ENCODE measurements at places on chromosomes 16 and 17.

DNA sequence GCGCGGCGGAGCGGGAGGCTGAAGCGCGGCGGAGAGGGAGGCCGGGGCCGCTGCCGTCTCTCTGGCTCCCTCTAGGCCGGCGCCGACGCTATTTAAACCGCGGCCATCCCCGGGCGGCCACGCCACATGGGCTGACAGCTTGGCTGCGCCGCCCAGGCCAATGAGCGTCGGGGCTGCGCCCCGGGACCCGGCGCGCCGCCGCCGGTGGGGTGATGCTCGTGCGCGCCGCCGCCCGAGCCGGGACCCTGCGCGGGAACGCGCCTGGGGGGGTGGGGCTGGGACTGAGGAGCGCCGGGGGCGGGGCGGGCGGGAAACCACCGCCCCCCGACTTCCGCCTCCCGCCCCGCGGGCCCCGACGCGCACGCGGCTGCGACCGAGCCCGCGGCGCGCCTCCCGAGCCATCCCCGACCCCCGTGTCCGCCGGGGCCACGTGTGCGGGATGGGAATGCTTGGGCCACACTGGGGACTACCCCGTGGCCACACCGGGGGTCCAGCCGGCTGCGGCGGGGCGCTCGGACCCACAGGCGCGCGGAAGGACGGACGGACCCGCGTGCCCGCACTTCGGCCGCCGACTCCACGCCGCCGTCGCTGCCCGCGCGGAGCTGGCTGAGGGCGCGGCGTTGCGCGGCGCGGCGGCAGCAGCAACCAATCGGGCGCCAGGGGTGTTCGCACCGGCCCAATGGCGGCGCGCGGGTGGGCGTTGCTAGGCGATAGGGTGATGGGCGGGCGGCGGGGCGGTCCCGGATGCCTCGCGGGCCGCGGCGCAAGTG lies at the start of gene FASN:
FASN (minus strand) TSS at position 68 of the 770 bp plus-strand sequence. CDS start 1,791 bp downstream, outside the sequence.
- DNase-seq: peak; percentile 87

DNA sequence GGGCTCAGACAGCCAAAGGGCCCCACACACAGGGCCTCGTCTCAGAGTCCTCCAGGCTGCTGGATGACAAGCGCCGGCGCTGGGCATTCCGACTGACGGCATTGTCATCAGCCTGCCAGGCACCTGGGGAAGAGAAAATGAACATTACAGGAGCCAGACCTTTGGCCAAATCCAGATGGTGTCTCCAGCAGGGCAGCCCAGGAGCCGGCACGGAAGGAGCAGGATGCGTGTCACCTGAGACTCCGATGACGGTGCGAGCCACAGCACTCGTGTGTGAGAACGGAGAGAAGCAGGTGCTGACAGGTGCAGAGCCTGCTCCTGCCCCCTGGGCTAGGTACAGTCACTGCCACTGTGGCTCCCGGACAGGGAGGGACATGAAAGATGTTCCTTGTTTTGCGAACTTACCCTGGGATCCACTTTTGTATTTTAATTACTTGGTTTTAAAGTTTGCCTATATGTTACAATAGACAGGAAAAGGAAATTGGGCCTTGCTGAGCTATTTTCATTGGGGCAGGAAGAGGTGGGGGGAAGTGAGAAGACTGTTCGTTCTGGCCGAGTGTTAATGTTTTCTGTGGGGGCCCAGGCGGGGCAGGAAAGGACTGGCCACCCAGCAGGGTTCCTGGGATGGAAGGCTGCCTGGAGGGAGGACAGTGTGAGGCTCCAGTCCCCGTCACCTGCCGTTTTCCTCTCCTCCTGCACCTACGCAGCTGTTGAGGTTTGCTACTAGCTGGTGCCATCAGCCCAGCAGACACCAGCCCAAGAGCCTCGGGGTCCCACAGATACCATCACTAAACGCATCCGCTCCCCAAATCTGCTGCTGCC lies 4.4 kb upstream of the FOXJ1 start:
- no peak for DNase-seq

DNA sequence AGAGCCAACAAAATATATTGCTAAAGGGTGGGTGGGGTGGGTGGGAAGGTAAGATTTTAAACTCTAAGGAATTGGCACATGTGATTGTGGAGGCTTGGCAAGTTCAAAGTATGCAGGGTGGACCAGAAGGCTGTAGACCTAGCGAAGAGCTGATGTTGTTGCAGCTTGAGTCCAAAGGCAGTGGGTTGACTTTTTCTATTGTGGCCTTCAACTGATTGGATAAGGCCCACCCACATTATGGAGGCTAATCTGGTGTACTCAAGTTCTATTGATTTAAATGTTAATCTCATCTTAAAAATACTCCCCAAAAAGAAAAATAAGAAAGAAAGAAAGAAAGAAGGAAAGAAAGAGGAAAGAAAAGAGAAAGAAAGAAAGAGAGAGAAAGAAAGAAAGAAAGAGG lies 22.4 kb downstream of the ZNF200 start:
- DNase-seq: no peak

DNA sequence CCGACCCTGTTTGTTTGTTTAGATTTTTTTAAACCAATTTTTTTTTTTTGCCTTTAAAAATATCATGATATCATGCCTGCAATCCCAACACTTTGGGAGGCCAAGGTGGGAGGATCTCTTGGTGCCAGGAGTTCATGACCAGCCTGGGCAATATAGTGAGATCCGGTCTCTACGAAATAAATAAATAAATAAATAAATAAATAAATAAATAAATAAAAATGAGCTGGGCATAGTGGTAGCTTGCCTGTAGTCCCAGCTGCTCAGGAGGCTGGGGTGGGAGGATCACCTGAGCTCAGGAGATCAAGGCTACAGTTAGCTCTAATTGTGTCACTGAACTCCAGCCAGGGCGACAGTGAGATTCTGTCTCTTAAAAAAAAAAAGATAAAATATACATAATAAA lies 8.1 kb upstream of the IGF2BP1 start:
- no peak for DNase-seq

DNA sequence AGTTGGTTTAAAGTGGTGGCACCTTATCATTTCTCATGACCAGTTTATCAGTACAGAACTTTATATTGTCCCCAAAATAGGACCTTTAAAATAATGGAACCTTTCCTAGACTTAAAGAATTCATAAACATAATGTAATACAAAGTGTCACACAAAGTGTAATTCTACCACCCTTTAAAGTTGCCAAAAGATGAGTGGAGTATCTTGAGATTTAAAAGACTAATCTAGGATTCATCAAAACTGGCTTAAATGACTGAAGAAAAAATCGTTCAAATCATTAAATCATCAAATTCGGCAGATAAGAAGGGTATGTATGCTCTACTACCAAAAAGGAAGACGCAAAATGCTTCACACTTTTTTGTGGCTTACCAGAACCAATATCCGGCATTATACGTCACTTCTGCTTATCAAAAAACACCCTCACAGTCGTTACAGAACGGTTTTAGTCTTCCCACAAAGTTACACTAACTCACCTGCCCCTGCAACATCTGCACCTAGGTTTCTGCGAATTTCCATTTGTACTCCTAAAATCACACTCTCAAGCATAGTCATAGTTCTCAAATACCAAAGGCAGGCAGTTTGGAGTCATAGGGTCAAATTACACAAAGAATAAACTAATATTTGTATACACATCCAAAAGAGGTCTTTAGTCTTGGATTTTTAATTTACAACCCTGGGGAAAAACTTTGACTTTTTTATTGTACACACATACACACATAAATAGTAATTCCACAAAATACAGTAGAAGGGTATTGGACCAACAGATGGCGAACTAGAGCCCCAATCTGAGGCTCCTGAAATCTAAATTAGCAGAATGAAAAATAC lies 1.4 kb upstream of the KANSL1 start:
- no peak for DNase-seq

GRCh38 chr17:59683283-59683682 lies 23.9 kb downstream of the PTRH2 start:
- no peak for DNase-seq

- no peak for DNase-seq
These were observed 97.4 kb downstream of the VAT1L start for GRCh38 chr16:77885571-77886295.

DNA sequence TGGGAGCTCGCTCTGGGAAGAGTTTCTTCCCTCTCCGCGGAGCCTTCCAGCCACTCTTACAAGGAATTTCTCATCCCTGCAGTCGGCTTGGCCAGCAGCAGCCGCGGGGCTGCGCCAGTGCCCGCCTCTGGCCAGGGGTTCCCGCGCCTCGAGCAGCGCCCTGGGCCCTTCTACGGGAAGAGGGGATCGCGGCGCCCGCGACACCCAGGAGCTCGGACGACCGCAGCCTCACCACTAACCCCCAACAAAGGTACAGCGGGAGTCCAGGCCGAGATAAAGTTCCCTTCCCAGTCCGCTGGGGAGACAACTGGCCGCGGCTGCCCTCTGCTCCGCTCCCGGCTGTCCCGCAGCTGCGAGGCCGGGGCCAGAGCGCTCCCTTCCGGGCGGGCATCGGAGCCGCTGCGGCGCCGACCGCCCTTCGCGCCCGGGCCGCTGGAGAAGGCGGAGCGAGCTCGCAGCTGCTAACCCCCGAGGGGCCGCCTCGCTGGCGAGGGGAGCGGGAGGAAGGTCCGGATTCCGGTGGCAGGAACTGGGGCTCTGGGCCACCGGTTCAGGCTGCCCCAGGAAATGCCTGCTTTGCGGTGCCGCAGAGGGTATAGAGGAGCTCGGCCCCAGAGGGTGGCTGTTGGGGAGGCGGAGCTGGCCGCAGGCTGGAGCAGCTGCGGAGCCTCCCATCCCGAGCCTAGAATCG lies 3.6 kb upstream of the HS3ST3B1 start:
- DNase-seq: no peak

- no peak for DNase-seq
These were observed 2.0 kb downstream of the TUBD1 start for GRCh38 chr17:59890720-59891119.

GRCh38 chr16:10282367-10282766 lies 100.1 kb upstream of the GRIN2A start:
- no peak for DNase-seq

- DNase-seq: no peak
These were observed 4.1 kb downstream of the MAP2K3 start for GRCh38 chr17:21288571-21289017.
